T follicular helper cell (primary cell): ENCODE measurements at places on chromosomes 7 and 10.

GRCh38 chr7:157436076-157436475 lies 99.3 kb downstream of the DNAJB6 start:
- no peak for DNase-seq

DNA sequence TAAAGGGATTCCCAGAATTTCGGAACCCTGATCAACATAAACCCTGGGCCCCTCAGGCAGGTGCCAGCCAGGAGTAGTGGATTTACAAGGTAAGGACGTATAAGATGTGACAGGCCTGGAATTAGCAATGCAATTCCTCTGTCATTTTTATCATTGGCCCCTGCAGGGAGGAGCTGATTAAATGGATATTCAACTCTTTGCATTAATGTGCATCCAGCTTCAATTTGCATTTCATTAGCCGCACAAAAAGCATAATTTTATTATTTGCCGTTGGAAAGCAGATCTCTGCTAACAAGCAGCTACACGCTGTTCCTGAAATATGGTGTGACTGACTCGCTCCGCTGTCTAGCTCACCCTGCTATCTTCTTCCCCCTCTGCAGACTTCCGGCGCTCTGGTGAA lies 195.8 kb downstream of the RPS24 start:
- DNase-seq, result no peak

GRCh38 chr10:71553432-71553831 lies 156.7 kb downstream of the CDH23 start:
- DNase-seq, result no peak

GRCh38 chr7:112156412-112156811 lies 49.8 kb downstream of the DOCK4 start:
- no peak for DNase-seq

- DNase-seq, result no peak
Observed at GRCh38 chr10:96863922-96864543, 31.9 kb downstream of the LCOR start.

GRCh38 chr7:96700516-96700915 lies 9.1 kb downstream of the SEM1 start:
- DNase-seq, result no peak

- no peak for DNase-seq
Observed at GRCh38 chr10:13390604-13391522, 42.8 kb upstream of the SEPHS1 start.

GRCh38 chr7:119397156-119397555 lies 875.8 kb upstream of the KCND2 start:
- DNase-seq, result no peak

DNA sequence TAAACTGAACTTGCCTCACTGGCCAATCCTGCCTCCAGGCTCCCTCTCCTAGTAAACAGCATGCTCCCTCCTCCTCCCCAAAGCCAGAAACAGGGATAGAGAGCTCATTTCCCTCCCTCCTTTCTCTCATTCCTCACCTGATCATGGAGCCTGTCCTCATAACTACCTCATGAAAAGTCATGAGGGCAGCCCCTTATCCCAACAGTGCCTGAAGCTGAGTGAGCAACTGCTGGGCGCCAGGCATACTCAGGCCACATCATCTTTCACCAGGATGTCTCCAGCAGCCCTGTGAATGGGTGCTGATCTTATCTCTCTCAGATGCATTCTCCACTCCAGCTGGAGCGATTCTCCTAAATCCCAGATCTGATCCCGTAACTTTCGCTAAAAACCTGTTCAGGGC lies 307.2 kb downstream of the PRPF18 start:
- DNase-seq, result no peak

DNA sequence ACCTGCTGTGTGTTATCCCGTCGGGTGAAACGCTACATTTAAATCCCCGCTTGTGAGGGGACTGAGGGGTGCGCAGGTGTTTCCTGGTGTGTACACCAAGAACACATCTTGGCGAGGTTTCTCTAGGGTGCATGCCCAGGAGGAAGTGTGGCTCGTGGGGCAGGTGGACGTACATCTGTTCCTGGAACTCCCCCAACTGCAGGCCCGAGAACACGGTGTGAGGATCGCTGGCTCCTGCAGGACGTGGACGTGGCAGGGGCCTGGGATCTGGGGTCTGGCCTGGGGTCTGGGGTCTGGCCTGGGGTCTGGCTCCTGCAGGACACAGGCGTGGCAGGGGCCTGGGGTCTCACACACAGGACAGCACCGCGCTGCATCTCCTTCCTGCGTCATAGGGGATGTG lies 10.1 kb downstream of the KNDC1 start:
- DNase-seq, result no peak

DNA sequence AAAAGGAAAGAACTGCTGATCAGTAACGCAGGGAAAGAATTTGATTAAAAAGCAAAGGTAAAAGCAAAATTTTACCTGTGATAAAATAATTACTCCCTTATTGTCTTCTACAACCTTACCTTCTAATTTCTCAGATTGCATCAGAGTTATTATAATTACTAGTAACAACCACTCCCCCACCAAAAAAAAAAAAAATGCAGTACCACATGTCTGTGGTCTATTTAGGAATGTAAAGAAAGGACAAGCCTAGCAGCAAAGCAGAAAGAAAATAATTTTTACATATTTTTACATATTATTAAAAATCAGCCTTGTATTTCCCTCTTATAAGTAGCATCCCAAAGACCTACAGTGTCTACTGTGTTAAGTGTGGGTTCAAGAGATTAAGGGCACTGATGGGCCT lies 430.4 kb downstream of the TFEC start:
- no peak for DNase-seq

DNA sequence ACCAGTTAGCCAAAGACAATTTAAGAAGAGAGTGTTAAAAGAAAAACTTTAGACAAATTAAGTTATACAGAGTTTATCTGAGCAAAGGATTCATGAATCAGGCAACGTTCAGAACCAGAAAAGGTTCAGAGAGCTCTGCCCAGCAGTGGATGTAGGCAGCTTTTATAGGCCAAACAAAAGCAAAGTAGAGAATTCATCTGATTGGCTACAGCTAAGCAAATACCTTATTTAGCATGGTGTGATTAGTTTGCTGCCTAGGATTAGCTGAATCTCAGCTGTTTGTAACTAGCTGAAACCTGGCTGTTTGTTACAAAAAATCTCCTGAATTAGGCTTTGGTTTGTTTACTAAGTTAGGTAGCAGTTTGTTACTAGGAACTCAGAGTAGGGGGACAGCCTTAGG lies 66.0 kb downstream of the SLC25A40 start:
- DNase-seq, result no peak

DNA sequence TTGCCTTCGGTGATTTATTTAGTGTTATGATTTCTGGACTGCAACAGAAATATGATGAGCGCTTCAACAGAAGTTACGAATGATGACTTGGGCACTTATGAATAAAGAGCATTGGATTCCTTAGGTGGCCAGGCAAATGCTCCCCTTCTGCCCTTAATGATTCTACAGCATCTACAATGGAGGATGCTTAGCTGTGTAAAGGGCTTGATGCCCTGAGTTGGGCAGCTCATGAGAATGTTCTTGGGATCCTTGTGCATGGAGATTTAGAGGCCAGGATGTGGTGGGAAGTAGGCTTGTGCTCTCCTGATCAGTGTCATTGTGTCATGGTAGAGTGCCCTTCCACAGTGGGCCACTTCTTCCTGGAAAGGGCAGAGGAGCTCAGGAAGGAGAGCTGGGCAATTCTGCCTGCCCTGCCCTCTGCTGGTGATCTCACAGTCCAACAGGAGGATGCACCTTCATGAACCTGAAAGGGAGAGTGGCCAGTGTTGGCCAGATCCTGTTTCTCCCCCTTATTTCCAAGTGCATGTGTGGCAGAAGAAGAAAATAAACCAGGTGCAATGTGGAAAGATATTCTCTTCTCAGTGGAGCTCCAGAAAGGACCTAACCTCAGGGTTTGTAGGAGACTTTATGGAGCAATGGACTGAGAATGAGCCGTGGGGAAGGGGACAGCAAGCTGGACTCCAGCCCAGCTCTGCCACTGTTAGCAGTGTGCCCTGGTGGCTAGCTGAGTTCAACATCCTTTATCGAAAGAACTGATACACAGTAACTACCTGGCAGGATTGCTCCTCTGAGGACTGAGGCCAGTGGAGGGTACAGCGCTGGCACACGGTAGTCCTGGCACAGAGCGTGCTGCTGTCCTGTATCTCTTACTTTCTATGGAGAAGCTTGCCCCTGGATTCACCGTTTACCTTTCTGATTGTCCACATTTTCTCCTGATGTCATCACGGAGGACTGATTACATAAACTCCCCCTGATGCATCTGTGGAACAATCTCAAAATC lies 182.9 kb downstream of the BMPER start:
- no peak for DNase-seq

DNA sequence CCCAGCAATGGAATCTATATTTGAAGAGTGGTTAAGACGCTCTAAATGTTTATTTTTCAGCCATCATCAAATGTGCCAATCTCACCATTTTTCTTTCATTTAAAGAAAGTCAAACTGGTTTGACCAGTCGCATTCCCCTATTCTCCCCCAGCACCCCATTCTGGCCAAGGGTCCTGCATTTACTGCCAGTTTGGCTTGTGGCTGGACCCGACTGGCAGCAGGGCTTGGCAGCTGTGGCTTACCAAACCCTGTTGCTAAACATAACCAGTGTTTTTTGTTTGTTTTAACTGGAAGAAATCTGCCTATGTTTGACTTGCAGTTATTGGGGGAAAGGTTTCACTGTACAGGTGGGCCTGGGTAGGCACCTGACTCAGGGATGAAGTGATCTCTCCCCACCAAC lies 116.3 kb downstream of the CYP26A1 start:
- no peak for DNase-seq

- DNase-seq, result no peak
Observed at GRCh38 chr10:36802490-36803153, 322.8 kb upstream of the ANKRD30A start.

DNA sequence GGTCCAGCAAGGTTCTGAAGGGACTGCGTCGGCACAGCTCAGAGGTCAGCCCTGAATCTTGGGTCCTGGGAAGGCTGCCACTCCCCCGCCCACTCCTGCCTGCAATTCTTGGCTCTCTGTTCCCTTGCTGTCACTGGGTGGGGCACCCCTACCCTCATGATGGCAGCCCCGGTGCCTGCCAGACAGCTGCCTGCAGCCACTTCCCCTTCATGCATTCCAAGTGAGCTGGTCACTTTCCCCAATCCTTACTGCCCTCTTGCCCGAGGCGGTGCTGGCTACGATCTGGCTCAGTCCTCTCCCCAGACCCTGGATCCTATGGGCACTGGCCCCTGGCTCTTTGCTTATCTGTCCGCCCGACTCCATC lies 14.2 kb downstream of the MYL10 start:
- no peak for DNase-seq

DNA sequence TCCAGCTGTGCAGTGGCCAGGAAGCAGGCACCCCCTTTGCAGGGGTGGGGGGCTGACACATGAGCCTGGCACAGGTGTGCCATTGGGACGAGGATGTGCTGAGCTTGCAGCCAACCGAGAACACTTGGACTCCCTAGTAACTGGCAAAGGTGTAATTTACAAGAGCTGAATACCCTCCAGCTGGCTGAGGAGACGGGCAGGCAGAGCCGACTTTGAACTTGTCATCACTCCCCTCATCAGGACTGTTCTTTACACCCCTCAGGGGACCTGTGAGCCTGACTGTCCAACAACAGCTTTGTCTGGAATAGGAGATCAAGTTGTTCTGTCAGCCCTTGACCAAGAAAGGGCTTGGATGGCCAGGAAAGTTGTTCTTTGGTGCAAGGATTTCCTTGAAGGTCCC lies 61.2 kb downstream of the CDH23 start:
- no peak for DNase-seq

DNA sequence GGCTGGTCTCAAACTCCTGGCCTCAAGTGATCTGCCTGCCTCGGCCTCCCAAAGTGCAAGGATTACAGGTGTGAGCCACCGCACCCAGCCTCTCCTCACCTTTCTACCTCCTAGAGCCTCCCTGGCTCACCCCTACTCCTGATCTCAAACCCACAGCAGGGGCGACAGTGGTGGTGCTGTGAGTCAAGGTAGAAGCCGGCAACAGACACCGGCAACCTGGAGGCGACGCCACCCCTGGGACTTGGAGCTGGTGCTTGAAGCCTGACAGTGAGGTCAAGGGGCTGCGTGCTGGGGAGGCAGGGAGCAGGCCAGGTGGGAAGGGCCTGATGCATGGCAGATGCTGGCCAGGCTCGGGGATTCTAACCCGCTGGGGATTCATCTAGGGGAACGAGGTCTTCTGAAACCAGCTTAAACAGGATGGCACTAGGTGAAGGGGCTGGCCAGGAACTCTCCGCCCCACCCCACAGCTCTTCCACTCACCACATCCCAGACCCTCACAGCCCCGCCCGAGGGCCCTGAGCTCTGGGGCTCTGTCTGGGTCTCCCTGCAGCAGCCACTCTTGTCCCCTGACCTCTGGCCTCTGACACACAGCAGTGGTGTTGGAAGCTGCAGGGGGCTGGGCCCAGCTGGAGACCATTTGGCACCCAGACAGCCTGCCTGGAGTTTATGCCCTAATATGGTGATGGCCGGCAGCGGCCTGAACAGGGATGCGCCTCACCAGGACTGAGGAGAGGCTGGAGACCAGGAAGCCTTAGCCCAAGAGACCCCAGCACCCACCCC lies 16.4 kb downstream of the KCNH2 start:
- no peak for DNase-seq

- DNase-seq, result no peak
Observed at GRCh38 chr7:69871886-69872569, 273.8 kb downstream of the AUTS2 start.

- no peak for DNase-seq
Observed at GRCh38 chr10:86508217-86508616, 13.4 kb downstream of the WAPL start.

DNA sequence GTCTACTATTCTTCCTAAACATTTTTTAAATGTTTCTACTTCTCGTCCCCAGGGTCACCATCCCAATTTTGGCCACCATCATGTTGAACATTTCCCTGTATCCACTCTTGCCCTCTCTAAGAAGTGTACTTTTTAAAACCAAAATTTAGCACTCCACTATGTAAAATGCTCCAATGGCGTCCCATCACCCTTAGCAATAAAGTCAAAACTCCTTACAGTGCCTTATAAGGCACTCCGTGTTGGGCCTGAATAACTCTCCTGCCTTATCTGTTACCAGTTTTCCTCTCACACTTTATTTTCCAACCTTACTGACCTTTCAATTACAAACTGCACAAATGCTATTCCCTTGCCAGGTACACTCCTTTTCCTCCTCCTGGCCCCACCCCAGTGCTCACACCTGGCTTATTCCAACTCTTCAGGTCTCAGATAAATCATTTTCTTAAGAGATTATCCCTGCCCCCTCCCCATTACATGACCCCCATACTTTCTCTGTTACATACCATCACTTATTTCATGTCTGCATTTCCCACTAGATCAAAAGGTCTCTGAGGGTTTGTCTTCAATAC lies 1.3 kb downstream of the TMEM168 start:
- no peak for DNase-seq

DNA sequence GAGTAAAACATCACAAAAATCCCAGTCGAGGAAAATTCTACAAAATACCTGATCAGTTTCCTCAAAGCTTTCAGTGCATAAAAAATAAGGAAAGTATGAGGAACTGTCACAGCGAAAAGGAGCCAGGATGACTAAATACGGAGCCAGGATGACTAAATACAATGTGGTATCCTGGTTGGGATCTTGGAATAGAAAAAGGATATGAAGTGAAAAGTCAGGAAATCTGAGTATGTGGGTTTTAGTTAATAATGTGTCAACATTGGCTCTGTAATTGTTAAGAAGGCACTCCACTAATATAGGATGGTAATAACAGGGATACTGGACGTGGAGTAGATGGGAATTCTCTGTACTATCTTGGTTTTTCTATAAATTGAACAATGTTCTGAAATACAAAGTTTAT lies 175.5 kb downstream of the SUGCT start:
- no peak for DNase-seq
